ENCODE measurements at places on chromosomes 3 and 15. TPM values are rescaled to one million over a fixed set of nuclear protein-coding genes. Genes with fewer than 3 reads are reported as not detected.

SLC9C1 gene
- total RNA-seq: 0.46 TPM

DNA sequence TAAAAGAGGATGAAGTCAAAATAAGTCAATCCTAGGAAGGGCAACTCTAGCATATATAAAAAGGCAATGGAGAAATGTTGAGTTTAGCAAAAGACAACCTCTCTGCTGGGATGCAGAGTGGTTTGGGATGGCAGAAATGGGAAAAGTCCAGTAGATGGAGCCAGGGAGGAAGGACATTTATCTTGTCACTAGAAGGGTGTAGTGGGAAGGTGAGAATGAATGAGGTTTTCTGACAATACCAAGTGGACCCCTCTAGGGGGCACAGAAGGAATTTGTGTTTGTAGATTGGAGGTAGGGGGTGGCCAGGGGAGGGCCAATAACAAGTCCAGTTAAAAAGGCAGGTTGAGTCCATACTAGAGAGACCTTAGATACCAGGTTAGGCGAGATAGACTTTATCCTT lies 80.0 kb downstream of the THSD4 start:
- no peak for DNase-seq

GRCh38 chr3:110344897-110345767 lies 726.5 kb upstream of the NECTIN3 start:
- peak; percentile 47 for DNase-seq

DNA sequence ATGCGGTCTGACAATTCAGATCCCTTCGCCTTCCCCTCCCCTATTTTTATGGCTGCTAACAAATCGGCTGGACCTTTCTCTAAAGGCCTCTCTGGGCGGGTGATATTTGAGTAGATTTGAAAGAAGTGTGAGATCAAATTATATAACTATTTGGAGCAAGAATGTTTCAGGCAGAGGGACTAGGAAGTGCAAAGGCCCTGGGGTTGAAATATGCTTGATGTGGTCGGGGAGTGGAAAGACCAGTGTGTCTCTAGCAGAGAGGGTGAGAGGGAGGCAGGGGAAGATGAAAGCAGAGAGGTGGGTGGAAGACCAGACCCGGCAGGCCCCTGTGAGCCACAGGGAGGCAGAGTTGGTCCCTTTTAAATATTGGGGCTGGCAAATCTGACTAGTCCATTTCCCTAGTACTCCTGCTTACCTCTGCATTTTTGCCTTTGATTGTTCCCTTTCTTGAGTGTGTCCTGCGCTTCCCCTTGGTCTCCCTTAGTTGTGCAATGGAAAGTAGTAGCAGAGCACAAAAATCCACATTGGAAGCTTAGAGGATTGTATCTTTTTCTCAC lies 32.3 kb downstream of the SLCO3A1 start:
- DNase-seq: no peak

DNA sequence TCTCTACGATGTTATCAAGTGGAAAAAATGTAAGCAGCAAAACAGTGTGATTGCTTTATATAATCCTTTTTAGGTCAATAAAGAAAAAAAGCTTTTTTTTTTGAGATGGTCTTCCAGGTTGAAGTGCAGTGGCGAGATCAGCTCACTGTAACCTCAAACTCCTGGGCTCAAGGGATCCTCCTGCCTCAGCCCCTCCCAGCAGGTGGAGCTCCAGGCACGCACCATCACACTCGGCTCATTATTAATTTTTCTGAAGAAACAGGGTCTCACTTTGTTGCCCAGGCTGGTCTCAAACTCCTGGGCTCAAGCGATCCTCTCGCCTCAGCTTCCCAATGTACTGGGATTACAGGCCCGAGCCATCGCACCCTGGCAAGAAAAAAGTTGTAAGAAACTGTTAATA lies 17.3 kb downstream of the RNF168 start:
- no peak for DNase-seq

DNA sequence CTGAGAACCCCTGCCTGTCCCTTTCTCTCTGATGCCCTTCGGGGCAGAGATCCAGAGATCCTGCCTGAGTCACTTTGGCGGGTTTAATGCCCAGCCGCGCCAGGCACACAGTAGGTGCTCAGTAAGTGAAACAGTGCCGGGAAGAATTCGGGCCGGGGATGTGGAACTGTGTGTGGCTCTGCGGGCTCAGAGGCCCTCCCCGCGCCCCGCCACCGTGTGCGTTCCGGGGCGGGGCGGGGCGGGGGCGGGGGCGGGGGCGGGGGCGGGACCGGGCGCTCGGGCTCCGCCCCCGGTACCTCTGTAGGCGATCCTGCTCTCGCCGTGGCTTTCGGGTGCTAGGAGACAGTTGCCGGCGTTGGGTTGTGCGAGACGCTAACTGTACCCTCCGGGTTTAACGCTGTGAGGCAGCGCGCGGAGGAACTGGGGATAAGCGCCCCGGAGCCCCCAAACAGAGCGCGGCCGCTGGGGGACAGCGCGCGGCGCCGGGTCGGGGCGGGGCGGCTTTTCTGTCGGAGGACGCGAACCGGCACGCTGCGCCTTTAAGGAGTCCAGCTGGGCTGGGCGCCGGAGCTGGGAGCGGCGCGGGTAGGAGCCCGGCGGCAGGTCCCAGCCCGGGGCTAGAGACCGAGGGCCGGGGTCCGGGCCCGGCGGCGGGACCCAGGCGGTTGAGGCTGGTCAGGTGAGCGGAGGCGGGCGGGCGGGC lies at the start of gene ABHD6:
TSS of gene ABHD6 (plus strand) at position 555 of the 703 bp plus-strand sequence. CDS start 18,795 bp downstream, outside the sequence.
- peak; percentile 75 for DNase-seq
